ENCODE measurements at places on chromosomes 7 and 10.

DNA sequence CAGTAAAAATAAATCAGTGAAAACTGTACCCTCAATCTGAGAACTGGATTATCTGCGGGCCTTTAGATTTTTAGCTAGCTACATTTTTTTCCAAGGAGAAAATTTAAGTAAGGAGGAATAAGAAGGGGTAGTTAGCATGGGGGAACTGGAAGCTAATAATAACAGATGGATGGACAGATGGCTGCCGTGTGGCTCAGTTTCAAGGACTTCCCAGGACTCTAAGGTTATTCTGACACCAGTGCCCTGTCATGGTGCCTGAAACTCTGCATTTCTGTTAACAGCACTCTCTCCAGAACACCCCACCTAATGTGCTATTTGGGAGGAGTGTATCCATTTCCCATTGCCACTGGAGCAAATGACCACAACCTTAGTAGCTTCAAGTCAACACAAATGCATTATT lies 75.7 kb upstream of the PDE1C start:
- DNase-seq, result no peak

DNA sequence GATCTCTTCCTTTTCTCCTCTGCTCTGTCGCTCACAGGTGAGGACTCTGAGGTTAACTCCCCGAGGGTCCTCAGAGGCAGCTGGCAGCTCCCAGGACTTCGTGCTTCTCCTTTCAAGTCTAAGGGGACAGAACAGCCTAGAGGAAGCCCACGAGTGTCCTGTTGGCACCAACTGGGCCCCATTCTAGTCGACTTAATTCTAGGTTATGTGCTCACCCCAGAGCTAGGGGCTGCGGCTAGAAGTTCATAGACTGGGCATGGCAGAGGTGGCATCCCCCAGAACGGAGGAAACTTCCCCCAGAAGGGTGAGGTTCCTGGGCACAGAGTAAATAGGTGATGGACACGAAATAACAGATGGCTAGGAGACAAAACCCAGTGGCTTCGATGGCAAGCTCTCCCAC lies 259.4 kb downstream of the TEX36 start:
- DNase-seq, result no peak

DNA sequence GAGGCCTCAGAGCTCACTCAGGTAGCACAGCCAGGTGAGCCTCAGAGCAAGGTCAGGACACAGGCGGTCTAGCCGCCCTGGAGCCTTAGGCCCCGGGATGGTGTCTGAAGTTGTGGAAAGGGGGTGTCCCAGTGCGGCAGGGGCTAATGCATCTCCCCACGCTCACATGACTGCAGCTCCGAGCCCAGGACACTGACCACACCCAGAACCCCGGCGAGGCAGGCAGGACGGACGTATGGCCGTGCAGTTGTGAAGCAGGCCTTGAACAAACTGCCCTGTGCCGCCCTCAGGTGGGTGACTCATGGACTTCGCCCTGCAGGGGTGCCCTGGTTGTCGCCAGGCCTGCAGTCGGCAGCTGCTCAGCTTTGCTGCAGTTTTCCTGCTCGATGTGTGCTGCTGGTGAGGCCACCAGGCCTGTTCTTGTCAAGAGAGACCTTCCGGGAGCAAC lies 5.0 kb upstream of the PRKAR1B start:
- peak; percentile 20 for DNase-seq

GRCh38 chr10:61798713-61799112 lies 102.8 kb upstream of the ARID5B start:
- no peak for DNase-seq

DNA sequence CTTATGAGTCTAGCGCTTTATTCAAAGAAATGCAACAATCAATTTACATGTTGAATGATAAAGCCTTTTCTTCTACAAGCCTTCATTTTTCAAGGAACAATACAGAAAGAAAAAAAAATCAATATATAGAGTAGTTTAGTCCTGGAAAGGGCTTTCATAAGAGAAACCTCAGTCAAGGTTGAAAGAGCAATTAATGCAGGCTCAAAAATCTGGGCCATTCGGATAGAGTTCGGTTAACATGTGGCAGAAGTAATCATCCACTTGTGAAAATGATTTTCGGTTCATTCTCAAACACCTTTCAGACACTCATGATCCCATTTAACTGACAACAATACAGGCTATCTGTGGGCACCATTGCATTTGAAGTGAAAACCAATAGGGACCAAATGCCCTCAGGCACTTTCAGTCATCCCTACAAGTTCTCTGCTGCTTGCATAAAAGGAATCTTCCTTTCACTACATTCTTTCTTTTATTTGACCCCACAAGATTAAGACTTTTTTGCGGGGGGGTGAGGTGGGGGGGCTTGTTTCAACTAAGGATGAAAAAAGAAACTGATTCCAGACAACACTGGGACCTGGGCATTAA lies 177.9 kb downstream of the RNF133 start:
- no peak for DNase-seq

GRCh38 chr7:378041-378420 lies 88.1 kb downstream of the FOXL3 start:
- DNase-seq, result no peak

DNA sequence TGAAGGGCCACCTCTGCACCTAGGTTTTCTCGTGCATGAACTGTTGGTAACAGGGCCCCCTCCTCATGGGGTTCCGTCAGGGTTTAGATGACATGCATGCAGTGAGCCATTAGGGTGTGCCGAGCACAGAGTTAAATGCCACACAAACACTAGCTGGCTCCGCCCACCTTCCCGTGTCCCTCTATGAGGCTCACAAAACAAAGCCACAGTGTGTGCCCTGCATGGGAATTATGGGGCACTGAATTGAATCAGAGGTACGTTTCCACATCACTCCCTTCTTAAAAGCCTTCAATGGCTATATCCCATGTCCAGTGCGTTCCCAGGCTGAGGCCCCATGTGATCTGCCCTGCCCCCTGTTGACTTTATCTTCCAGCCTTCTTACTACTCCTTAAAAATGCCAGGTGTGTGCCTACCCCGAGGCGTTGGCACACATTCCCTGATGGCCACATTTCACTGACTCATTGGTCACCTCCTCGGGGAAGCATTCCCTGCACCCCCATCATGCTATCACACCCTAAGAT lies 35.7 kb downstream of the GSDME start:
- DNase-seq, result no peak

GRCh38 chr7:151125470-151125845 lies 39.2 kb downstream of the AGAP3 start:
- no peak for DNase-seq

DNA sequence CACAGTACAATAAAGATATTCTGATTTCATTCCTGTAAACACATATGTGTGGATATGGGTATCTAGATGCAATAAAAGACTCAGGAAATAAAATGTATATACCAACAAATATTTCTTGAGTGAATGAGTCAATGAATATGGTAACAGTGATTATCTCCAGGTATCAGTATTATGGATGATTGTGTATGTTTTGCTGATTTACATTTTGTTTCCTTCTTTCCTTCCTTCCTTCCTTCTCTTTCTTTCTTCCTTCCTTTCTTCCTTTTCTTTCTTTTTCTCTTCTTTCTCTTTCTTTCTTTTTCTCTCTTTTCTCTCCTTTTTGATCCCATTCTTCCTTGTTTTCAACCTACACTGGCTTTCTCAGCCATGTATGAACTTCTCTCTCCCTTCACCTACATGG lies 85.3 kb upstream of the DLX6 start:
- no peak for DNase-seq

- DNase-seq, result peak; percentile 7
Observed at GRCh38 chr10:71213127-71213621, 804 bp downstream of the UNC5B start.

- no peak for DNase-seq
Observed at GRCh38 chr10:24493165-24493564, 230.5 kb downstream of the ARHGAP21 start.

GRCh38 chr7:43553999-43554398 lies 28.9 kb upstream of the STK17A start:
- no peak for DNase-seq

- no peak for DNase-seq
Observed at GRCh38 chr7:82410461-82410860, 33.1 kb downstream of the CACNA2D1 start.

GRCh38 chr7:45001826-45002225 lies 1.8 kb downstream of the CCM2 start:
- DNase-seq, result no peak

DNA sequence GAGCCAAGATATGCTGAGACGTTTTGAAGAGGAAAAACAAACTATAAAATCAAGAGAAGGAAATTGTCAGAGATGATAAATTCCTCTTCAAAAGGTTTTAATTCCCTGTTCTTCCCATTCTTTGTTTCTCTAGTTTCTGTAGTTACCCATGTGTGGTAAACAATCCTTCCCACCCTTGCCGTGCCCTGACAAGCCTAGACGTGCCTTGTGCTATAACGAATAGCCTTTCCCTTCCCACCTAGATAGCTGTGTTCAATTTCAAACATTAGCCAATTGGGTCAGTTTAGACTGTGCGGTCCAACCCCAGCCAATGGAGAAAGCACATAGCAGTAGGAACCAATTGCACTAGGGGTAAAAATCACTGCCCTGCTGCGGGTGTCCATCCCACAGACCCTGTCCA lies 138.1 kb downstream of the RALA start:
- no peak for DNase-seq

- no peak for DNase-seq
Observed at GRCh38 chr7:157889480-157889879, 552.7 kb downstream of the DNAJB6 start.

GRCh38 chr7:13894954-13895353 lies 94.5 kb downstream of the ETV1 start:
- DNase-seq, result no peak

GRCh38 chr7:42511027-42511426 lies 274.0 kb upstream of the GLI3 start:
- DNase-seq, result no peak

DNA sequence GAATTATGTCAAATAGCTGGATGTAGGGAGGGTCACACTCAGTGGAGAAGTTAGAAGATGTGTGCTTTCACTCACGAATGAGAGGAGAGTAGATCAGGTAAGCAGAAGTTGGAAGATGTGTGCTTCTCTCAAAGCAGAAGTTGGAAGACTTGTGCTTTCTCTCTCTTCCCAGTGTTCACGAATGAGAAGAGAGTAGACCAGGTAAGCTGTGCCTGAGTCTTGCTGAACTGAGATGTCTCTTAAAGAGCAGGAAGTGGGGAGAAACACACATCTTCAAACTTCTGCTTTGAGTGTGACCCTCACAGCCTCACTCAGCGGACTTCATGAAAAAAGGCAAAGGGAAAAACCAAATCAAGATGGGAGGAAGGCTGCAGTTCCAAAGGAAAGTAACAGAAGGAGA lies 7.0 kb upstream of the TMEM243 start:
- DNase-seq, result no peak

DNA sequence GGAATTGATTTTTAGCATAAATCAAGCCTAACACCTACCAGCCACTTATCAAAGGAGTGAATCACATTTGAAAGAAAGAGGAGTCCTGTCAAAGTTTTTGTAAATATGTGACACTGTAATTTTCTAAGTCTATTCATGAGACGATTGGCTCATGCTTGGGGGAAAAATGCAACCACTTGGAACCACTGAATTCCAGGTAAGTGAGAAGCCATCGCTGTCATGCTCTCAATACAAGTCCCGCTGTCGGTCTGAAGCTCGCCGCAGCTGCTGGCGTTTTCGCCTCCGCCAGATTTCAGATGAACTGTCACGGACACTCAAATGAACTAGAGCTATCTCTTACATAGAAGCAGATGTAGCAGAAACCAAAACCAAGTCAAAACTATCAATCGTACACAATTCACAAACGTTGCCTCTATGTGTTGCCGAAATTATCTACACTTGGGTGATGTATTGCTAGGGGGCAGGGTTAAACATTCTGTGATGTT lies 279.8 kb upstream of the FZD8 start:
- no peak for DNase-seq

DNA sequence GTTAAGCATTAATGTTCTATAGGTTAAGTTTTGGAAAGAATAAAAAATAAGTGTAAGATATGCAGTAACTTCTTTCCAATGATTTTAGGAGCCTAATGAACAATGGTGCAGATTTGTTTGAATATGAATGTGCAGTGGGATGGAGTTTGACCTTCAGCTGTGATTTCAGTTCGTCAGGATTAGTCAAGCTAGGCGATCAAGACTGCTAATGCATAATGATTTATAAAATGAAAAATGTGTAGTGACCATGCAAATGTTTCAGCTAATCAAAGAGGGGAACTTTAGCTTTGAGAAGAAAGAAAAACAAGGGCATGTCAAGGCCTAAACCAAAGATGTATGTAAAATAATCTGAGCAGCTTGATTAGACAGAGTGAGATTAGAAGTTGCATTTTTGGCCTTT lies 208.5 kb downstream of the FOXP2 start:
- DNase-seq, result no peak

GRCh38 chr10:91779011-91779605 lies 19.1 kb upstream of the TNKS2 start:
- no peak for DNase-seq

- DNase-seq, result no peak
Observed at GRCh38 chr10:47026301-47027107, 115.3 kb downstream of the PTPN20 start.

- no peak for DNase-seq
Observed at GRCh38 chr7:18421297-18422002, 74.1 kb upstream of the HDAC9 start.

- peak; percentile 17 for DNase-seq
Observed at GRCh38 chr7:129502708-129503685, 666 bp downstream of the SMKR1 start.

- DNase-seq, result no peak
Observed at GRCh38 chr10:71326464-71326881, 7.4 kb downstream of the SLC29A3 start.

- no peak for DNase-seq
Observed at GRCh38 chr10:3424111-3424851, 251.7 kb upstream of the PITRM1 start.

DNA sequence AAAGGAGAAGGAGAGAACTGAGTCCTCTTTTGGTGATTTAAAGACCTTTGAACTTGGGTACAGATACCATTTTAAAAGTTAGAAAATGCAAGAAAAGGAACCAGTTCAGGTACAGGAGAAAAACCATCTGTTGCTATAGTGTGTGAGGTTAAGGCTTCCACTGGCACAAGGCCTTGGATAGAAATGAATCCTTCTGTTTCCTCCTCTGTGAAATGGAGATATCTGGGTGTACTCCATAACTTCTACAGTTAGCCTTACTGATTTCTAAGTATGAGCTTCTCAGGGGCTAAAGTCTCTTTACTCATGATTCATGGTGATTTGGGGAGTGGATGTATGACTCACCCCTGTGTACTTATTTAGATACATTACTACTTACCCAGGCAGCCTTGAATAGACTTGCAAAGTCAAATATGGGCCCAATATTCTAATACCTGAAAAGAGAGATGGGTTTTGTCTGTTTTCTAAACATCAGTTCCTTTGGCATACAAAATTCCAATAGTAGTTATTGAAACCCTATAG lies 117.2 kb upstream of the ADO start:
- DNase-seq, result no peak

GRCh38 chr7:91082852-91083495 lies 181.3 kb upstream of the FZD1 start:
- no peak for DNase-seq

- peak; percentile 5 for DNase-seq
Observed at GRCh38 chr7:29989257-29989995, at the start of gene SCRN1. SCRN1 (minus strand) TSS chr7:29989801; CDS start chr7:29969067, 20,734 bp downstream.

GRCh38 chr7:126016722-126017121 lies 1087.1 kb upstream of the POT1 start:
- DNase-seq, result no peak

GRCh38 chr10:132593389-132593788 lies 55.8 kb downstream of the INPP5A start:
- DNase-seq, result no peak

Data from CD4-positive, alpha-beta T cell treated with Interleukin-21 for 1 hour (primary cell).